ENCODE measurements at places on chromosomes 5 and 9.
A peak's percentile ranks its signal among the peaks of the same experiment; 100 is the strongest.

DNA sequence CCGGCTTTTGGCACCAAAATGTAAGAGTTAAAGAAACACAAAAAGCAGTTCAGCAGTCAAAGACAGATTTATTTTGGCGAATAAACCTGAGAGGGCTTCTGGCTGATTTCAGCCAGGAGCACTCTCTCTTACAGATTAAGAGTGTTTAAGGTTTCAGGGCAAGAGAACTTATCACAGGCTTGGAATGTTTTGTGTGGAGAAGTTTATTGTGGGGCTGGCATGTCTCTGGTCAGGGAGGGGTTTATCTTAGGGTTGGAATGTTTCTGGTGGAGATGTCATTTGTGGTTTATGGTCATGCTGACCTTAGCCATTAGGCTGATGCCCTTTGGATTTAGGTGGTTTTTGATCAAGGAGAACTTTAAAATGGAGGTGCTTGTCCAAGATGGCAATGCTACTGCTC is 622.3 kb upstream of the PTPRD start:
- DNase-seq, result no peak

GRCh38 chr9:127307802-127308201 is 43.2 kb downstream of the GARNL3 start:
- DNase-seq, result no peak

DNA sequence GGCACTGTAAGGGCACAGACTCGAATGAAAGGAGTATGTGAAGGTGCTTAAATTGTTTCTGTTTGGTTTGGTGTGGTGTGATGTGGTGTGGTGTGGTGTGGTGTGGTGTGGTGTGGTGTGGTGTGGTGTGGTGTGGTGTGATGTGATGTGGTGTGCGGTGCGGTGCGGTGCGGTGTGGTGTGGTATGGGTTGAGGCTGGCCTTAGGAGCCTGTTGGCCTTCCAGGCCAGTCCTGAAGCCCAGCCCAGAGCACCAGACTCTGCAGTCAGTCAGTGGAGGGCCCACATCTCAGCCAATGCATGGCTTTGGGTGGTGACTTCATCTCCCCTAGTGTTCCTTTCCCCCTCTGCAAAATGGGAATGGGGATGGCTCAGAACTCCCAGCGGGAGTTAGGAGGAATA is 85.8 kb downstream of the KCNIP1 start:
- no peak for DNase-seq

DNA sequence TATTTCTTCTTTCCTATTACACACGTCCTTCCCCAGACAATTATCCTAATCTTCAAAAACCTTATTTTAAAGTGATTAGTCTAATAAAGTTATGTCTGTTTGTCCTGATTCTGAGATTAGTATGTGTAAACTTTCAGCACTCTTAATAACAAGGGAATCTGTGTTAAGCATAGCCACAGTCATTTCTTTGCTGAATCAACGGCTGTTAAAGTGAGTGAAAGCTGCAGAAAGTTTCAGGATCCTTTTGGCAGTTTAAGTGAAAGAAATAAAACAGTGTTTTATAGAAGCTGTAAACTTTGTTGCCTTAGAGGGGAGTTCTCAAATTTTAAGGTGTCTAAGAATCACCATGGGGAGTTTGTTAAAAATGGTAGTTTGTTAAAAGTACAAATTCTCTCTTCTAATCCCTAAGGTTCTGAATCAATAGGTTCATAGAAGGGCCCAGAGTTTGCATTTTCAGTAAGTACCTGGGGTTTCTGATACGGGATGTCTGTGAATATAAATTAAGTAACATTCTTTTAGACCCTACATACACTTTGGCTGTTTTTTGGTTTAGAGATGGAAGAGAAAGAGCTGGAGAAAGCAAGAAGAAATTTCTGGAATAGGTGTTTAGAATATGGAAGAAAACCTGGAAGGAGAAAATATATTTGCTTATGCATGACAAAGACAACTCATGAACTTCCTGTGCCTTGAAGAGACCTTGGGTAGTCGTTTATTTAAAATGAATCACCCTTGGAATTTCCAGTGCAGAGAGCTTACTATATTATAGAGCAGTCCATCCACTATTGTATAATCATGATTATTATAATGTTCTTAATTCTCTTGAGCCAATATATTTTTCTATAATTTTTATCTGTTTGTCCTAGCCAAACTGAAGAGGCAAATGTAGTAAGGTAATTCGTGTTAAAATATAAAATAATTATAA is 45.7 kb downstream of the SCAMP1 start:
- DNase-seq, result no peak

DNA sequence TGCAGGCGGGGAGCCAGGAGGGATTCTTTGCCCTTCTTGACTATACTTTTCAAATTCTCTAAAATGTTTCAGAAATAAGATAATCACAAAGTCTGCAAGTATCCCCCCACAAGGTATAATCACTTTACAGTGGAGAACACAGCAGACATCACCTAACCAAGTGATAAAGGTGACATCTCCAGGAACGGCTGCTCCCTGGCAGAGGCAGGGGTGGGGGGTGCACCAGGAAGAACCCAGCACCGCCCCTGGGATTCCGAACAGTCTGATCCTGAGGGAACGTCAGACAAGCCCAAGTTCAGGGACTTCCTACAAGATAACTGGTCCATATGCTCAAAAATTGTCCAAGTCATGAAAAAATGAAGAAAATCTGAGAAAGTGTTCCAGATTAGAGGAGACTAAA is 85.4 kb downstream of the HSD17B3 start:
- DNase-seq, result no peak

GRCh38 chr5:40206030-40206429 is 473.7 kb upstream of the PTGER4 start:
- DNase-seq, result no peak

GRCh38 chr5:175261526-175261925 is 182.5 kb downstream of the DRD1 start:
- DNase-seq, result no peak

- no peak for DNase-seq
These were observed 22.9 kb downstream of the TENT4A start for GRCh38 chr5:6736106-6736505.

- DNase-seq, result no peak
These were observed 98.1 kb downstream of the DOCK8 start for GRCh38 chr9:312596-313320.

DNA sequence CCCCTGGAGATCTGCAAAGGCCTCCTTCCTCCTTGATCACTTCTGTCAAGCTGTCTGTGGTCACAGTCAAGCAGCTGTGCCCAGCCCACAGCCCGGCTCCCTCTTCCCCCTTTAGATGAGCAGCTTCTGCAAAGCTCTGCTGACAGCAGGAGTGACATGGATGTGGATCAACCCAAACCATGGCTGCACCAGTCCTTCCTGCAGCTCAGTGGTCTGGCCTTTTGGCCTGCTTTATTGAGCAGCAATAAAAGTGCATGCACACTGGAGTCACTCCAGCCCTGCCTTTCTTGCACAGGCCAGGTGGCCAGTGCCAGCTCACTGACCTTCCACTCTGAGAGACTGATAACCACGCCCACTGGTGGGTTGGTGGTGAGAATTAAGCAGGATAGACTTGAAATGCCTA is 91.3 kb upstream of the OTULINL start:
- DNase-seq, result no peak

- no peak for DNase-seq
These were observed 14.1 kb upstream of the LCP2 start for GRCh38 chr5:170311511-170312300.

DNA sequence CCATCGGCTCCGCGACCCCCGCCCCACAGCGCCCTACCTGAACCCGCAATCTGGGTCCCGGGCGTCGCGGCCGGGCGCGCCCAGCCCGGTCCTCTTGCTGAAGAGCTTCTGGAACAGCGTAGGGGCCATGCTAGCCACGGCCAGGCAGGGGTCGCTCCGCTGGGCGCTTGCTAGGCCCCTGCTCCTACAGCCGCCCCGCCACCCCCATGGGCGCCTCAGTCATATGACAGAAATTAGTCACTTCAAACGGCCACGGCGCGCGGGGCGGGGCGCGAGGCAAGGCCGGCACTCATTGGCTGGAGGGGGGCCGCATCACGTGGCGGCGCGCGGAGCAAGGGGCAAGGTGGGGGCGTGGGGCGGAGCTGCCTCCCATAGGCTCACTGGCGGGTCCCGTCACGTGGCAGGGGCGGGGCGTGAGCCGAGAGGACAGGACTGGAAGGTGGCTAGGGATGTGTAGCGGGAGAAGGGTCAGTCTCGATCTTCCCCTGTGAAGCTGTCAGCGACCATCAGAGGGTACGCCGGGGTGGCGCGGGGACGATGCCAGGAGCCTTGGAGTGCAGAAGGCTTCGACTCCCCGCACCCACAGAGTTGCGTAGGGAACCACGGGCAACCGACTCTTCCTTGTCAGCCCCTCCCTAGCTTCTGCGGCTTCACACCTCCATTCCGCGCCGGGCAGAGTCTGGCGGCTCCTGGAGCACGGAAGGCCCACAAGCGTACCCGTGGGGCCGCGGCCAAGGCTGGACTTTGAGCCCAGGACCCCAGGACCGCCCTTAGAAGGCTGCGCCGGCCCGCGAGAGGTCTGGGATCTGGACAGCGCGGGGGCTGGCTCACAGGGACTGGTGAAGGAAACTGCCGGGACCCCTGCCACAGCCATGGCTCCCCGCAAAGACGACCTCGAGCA is at the start of gene FNIP1:
Gene FNIP1 (minus strand): TSS at position 225 of the 901 bp plus-strand sequence. CDS start 96 bp downstream, at position 129.
- DNase-seq, result peak; percentile 95

- no peak for DNase-seq
These were observed 180.4 kb downstream of the MLLT3 start for GRCh38 chr9:20441711-20442423.

GRCh38 chr9:121963528-121963995 is 129.5 kb downstream of the TTLL11 start:
- no peak for DNase-seq

- no peak for DNase-seq
These were observed 417.4 kb upstream of the RIOK2 start for GRCh38 chr5:97600486-97600885.

DNA sequence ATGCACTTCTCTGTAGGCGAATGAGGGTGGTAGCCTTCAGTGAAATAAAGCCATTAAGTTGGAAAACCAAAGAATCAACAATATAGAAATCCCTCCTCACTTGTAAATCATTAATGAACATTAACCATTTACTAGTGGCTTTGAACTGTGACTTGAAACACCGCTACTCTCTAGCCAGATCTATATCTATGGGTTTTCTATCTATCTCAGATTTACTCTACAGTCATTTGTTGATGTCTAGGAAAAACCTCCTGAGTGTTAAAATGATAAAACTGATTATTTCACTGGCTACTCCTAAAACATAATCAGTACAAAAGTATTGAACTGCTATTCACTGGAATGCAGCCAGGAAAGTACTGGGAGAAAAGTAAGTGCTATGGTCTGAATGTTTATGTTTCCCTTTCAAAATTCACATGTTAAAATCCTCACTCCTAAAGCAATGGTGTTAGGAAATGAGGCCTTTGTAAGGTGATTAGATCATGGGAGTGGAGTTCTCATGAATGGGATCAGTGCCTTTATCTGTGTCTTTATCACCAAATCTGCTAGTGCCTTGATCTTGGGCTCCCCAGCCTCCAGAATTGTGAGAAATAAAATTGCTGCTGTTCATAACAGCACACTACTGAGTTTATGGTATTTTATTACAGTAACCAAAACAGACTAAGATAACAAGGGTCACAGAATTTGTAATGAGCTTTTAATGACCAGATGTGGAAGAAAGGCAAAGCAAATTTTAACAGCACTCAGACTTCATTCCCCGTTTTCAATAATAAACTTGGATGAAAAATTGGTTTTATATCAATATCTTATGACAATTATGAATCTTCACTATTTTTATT is 8.6 kb upstream of the OXCT1 start:
- DNase-seq, result no peak

DNA sequence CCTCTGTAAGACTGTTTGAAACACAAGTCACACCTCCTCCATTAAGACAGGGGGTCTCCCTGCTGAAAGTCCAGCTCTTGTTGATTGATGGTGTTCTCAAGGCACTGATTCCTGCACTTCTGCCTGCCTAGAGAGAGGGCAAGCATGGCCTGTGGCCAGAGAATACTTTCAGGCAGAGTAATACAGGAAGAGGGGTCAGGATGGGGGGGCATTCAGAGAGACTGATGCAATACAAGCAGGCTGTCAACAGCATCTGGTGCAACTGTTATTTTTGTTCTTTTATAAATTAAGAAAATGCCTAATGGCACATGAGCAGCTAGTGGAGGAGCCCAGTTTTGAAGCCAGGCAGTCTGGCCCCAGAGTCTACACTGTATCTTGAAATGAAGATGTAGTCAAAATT is 302.2 kb downstream of the DIRAS2 start:
- DNase-seq, result no peak

GRCh38 chr9:89806371-89807100 is 201.7 kb downstream of the GADD45G start:
- no peak for DNase-seq

DNA sequence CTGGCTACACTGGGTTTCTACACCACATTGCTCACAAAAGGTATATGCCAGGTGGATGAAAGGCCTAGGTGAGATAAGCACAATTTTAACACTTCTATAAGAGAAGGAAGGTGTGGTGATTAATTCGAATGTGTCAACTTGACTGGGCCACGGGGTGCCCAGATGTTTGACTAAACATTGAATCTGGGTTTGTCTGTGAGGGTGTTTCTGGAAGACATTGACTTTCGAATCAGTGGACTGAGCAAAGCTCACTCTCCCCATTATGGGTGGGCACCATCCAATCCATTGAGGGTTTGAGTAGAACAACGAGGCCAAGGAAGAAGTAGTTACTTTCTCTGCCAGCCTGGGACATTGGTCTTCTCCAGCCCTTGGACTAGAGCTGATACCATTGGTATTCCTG is 78.2 kb upstream of the COL5A1 start:
- no peak for DNase-seq

- DNase-seq, result no peak
These were observed 7.1 kb downstream of the MED10 start for GRCh38 chr5:6371079-6371810.

DNA sequence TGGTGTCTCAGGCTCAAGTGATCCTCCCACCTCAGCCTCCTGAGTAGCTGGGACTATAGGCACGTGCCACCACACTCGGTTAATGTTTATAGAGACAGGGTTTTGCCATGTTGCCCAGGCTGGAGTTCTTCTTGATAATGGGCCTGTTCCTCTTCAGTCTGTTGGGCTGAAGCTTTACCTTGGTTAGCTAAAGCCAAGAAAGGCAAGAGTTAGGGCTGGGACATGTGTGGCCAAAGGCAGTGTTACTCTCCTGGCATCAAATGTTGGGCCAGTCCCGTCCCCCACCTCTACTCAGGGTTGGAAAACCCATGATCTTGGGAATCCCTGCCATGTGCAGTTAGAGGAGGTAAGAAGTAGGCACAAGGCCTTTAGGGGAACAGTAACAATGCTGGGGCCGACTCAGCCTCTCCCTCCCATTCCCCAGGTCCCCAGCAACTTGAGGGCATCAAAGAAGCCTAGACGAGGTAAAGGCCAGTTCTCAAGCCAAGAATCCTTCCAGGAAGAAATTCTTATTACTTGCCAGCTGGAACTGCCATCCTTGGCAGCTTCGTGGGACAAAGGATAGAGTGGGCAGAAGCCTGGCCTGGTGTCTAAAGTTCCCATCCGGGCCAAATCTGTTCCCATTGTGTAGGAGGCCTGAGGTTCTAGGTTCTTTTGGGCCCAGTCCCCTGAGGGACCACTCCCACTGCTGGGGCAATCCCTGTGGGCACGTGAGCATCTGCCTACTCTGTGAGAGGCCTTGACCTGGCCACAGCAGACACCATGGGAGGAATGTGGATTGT is 4.5 kb downstream of the EGR1 start:
- peak; percentile 26 for DNase-seq

- peak; percentile 6 for DNase-seq
These were observed 795 bp downstream of the NDUFAF2 start for GRCh38 chr5:60945813-60946187.

GRCh38 chr9:109342878-109343277 is 22.0 kb upstream of the EPB41L4B start:
- no peak for DNase-seq

Data from activated CD4-positive, alpha-beta T cell treated with anti-CD3 and anti-CD28 coated beads, Interleukin-2, amount 50 U/mL, for 24 hours (primary cell).